Stimulated activated CD4-positive, alpha-beta T cell treated with anti-CD3 and anti-CD28 coated beads, Interleukin-12 subunit alpha, Interleukin-12 subunit beta, amount 100 ng/mL, for 24 hours (primary cell): ENCODE measurements at places on chromosomes 11 and 22.

DNA sequence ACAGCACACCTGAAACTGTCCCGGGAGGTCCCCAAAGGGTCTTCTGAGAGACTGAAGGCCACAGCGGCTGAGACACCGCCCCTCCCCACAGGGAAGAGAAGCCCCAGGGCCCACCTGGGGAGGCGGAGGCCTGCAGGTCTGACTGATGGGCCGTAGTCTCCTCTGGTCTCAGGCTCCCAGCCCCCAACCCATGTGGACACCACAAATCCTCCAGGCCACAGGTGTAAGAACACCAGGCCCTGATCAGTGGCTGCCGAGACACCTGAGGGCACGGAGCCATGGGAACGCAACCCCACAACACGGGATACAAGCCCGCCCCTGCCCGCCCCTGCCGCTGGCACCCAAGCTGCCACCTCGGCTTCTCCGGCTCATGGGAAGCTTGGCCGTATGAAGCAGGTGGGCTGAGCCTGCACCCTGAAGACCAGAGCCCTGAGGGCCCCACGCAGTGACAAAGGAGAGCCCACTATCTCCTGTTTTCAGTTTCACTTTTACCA, 46.3 kb downstream of the BRD1 start:
- DNase-seq, result no peak

DNA sequence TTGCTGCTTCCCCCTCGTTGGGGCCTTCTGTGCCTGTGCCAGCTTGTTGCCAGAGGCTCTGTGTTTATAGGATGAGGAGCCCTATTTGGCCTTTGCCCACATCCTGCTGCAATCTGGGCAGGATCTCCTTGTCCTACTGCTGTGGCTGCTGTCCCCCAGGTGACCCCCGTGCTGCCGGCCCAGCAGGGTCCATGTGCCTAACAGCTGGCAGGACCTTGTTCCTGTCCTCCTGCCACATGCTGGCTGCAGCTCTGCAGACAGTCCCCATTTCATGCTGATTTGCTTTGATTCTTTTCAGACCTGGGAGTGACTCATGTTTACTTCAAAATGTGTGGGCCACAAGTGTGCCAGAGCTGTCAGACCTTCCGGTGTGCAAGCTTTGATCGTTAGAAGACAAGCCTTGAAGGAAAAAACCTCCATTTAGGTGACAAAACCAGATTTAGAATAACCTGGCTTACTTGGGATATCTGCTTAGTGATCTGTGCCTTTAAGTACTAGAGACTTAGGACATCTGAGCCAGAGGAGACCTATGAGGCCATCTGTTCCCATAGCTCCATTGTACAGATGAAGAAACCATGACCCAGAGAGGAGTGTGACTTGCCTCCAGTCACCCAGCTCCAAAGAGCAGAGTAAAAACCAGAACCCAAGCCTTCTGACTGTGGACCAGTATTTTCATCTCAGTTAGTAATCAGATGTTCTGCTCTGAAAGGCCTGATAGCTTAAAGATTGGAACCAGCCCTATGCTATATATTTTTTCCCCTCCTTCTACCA, 11.1 kb downstream of the NAV2 start:
- DNase-seq, result no peak

DNA sequence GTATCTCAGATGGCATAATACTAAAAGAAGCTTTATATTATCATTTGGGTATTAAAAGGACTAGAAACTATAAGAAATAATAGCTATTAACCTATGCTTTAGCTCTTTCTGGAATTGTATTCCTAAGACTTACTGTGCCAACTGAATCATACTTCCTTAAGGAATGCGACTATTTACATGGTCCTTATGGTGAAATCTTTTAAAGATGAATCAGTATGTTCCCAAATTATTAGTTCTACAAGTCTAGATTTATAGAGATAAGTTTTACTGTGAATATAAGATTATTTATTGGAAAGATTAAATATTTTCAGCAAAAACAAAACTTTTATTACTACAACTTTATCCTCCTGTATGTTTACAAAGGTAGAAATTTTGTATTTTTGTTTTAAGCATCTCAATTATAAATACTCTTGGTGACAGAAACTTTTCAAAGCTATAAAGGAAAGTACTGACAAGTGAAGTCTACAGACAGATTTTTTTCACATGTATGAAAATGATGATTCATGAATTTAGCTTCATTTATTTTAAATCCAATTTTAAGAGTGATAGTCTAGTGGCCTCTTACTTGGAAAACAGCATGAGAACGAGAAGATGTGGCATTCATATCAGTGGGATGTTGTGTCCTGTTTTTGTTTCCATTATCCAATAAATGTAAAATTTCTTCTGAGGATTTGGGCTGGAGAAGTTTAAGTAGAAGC, 17.8 kb downstream of the KIF18A start:
- no peak for DNase-seq

- DNase-seq, result no peak
Observed at GRCh38 chr11:3126207-3126865, 38.8 kb downstream of the OSBPL5 start.
